DND-41 (cell line): ENCODE measurements at places on chromosomes 1 and 21.

DNA sequence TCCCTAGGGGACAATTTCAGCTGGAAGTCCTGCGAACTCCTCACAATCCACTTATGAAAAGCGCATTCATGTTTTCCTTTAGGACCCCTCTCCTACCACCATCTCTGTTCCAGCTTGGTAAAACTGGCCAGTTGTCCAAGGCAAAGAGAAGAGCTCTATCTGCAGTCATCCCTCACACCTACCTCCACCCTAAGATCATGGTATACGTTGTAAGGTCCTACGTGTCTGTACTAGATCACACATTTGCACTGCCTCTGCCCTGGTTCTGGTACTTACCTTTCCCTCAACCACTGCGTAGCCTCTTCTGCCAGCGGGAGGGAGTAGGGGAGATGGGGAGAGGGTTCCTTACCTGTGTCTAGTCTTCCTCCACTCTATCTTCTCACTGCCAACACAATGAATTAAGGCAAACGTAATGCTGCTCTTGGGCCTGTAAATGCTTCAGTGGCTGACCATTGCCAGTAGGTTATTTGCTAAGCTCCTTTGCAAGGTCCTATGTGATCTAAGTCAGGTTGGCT is 739 bp upstream of the NUP133 start:
- no peak for DNase-seq

DNA sequence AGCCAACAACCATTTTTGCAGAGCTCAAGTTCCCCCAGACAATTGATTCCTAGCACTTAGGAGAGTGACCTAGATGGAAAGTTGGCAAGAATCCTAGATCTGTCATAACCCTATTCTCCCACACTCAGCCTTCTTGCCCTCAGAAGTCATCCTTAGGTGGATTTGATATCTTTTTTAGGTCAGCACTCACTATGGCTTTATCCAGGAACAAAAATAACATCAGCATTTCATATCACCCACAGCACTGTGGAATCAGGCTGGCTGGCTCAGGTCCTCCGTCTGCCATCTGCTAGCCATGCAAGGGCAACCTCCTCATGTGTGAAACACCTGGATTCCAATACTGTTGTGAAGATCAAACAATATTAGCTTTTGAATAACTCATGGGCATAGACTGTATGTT is 6.0 kb downstream of the DPT start:
- no peak for DNase-seq

DNA sequence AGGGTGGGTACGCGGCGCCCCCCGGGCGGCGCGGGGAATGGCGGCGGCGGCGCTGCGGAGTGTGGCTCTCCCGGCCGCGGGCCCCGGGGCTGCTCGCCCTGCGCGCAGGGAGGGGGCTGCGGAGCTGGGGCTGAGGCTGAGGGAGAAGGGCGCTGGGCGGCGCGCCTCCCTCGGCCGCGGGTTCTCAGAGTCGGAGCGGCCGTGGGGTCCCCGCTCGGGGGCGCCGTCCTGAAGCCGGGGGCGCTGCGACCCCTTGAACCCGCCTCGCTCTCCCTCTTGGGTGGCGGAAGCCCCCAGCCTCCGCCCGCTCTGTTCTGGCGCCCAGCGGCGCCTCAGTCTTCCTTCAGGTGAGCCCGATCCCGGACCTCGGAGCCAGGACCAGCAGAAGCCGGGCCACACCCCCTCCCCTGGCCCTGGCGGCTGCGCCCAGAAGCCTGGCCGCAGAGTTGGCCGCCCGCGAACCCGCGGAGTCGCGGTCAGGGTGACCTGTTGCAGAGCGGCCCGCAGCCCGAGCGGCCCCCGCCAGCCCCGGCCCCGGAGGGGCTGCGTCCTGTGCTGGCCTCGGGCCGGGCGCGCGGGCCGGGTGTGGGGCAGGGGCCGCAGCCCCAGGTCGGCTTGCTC is 532 bp downstream of the RALGPS2 start:
- DNase-seq, result peak; percentile 45

- no peak for DNase-seq
These were observed 9.9 kb upstream of the DYRK1A start for GRCh38 chr21:37356706-37357105.

DNA sequence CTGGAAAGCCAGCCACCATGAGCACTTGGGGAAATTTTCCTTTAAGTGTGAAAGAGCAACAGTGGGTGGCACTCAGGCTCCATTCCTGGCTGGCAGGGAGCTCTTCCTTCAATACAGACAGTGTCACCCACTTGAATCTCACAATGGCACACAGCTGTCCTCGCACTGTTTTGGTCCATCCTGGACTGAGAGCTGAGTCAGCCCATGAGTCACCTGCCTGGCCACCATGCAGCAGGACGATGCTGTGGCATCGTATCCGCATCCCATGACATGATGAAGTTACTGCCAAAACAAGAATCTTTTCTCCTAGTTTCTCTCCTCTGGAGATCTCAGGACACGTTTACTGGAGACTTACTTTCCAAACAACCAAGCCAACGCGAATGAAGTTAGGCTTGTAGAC is 6.0 kb downstream of the TMPRSS2 start:
- DNase-seq, result no peak

DNA sequence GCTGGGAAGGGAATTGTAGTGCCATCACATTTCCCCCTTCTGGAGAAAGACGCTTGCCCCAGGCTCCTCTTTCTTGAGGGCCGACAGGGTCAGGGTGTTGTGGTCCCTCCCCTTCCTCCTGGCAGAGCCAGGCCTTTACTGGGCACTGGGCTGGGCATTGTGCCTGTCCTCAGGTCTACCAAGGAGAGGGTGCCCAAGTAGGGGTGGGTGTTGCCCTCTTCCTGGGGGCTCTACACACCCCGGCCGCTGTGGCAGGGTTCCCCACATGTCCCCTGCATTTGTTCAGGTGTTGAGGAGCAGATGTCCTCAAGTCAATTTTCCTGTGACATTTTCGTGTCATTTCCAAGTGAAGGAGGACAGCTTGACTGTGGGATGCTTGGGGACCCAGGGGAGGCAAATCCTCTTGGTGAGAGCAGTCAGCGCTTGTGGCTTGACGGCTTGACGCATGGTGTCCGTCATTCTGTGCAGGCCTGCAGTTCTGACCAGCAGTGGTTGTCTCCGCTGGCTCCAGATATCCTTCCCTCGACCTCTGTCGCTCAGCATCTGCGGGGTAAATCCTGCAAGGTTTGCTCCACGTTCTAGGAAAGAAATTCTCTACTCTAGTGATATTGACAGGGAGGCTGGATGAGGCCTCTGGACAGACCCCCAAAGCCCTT is 181.9 kb upstream of the VAMP3 start:
- no peak for DNase-seq

GRCh38 chr1:6872573-6873261 is 87.5 kb downstream of the CAMTA1 start:
- no peak for DNase-seq
